Right ventricle myocardium inferior (tissue), 1 donor: ENCODE measurements at places on chromosomes 5 and 9. TPM values are rescaled to one million over a fixed set of nuclear protein-coding genes. Genes with fewer than 3 reads are reported as not detected.

- DNase-seq = no peak
These were observed 26.4 kb downstream of the ERAP1 start for GRCh38 chr5:96781031-96781971.

DNA sequence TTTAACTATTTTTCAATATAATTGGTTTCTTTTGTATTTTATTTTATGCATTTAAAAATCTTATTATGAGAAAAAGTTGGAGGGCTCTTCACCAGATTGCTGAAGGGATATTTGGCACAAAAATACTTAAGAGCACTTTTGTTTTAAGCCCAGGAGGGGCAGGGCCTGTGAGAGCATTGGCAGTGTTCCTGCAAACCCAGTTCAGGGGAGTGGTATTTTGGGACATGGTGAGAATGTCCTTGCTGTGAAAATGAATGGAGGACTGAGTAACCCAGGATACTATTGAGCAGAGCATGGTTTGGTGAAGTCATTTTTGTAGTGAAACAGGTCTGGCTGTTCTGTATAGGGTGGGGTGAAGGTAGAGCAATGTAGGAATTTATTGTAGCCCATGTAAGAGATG is 121.4 kb downstream of the KCTD16 start:
- DNase-seq = no peak

DNA sequence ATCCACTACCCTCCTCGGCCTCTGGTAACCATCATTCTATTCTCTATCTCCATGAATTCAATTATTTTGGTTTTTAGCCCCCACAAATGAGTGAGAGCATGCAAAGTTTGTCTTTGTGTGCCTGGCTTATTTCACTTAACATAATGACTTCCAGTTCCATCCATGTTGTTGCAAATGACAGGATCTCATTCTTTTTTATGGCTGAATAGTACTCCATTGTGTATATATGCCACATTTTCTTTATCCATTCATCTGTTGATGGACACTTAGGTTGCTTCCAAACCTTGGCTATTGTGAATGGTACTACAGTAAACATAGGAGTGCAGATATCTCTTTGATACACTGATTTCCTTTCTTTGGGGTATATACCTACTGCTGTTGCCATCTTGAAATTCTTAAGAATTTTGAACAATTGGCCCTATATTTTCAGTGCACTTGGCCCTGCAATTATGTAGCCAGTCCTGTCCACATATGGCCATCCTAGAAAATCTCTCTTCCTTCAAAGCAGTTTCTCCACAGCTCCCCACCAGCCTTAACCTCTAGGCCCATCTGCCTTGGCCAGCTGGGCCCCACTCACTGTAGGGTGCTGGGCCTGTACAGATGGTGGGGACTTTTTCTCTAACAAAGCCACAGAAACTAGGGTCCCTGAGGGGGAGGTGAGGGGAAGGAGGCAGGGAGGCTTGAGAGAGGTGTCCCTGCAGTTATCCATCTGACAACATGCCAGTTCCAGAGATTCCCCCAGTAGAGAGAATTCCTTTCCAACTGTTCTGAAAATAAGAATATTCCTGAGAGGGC is 81.9 kb upstream of the LHFPL2 start:
- DNase-seq = no peak

DNA sequence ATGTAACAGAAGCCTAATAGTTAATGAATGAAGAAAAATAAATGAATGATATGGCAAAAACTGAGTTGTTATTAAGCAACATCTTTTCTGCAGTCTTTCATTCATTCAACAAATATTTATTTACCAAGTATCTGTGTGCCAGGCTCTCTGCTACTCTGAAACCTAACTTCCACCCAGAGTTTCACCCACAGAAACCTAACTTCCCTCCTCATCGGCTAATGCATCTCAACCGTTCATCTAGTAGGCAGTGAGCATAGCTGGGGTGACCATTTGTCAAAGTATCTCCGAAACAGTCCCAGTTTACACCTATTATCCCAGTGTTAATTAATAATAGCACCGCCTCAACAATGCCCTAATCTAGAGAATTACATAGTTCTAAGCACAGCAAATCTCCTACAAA is 1.5 kb downstream of the TTC39B start:
- DNase-seq = no peak

GRCh38 chr9:99385215-99385614 is 163.1 kb downstream of the SEC61B start:
- no peak for DNase-seq

DNA sequence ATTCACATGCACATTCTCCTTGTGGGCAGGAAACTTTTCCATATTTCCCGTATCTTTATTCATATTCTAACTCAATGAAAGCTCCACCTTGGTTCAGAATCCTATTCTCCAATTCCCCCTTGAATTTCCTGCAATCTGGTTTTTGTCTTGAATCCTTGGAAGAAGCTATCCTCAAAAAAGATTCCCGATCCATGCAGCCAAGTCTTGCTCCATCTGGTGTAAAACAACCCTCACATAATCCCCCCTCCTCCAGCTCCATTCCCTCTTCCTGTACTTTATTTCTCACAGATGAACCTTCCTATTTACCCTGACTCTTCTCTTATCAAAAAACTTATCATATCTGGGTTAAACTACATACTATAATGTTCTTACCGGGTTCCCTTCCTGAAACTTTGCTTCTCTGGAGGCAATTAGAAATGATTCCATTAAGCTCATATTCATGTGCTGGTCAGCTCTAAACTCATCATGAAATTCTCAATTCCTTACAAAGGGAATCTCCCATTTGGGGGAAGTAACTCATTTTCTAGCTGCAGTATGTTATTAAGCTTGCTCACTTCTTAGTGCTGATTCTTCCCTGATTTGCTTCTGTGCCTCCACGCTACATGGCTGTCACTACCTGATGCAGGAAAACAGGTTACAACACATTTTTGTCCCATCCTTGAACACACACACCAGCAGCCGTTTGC is 81.7 kb downstream of the GNAQ start:
- DNase-seq = no peak

GRCh38 chr9:89273528-89274279 is 37.3 kb upstream of the CKS2 start:
- DNase-seq = no peak

DNA sequence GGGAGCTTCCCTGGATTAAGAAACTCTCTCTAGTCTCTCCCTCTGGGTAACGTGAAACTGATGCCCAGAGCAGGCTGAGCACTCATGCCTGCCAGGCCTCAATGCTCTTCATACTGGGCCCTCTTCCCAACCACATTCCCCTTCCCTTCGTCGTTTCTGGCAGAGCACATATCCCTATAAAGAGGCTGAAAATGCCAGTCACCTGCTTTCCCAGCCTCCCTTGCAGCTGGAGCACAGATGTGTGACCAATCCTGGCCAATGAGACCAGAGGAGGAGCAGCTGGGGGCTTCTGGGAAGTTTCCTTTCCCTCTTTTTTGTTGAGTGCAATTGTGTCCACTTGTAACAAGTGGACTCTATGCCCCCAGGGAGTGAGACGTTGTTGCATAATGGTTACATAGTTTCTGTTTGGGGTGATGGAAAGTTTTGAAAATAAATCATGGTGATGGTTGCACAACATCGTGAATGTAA is 30.2 kb upstream of the SMIM23 start:
- DNase-seq = no peak

DNA sequence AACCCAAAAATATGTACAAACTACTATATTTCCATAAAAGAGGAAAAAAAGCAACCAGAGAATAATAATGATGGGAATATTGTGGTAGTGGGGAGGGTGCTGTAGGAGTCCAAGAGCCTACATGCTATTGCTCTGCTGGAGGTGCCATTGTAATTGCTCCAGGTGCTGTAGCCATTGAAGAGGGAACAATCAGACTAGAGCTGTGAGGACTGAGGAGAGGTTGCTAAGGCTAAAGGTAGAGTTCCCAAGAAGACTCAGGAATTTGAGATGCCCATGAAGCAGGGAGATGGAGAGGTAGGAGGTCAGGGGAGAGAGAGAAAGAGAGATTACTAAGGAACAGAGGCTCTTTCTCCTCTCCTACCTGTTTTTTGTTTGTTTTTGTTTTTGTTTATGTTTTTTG is 394.0 kb downstream of the DMRTA1 start:
- no peak for DNase-seq

DNA sequence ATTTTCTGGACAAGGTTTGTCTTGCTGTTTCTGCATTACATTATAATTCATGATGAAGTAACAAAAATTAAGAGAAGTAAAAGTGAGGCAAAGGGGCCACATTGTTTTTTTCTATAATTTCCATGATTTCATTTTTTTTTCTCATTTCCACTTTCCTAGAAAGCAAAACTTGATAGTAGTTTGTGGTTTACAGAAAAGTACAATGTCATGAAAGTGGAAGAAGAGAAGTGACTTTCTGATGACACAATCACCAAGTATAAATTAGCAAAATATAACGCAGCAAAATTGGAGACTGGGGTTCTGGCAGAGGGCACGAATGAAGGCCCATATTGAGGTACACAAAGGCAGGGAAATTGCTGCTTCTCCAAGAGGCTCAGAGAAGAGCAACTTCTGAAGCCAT is 5.0 kb upstream of the IFNA14 start:
- DNase-seq = no peak

The IL9 gene
- total RNA-seq = not detected

The KLHL3 gene
- 23.3 TPM for total RNA-seq
